ENCODE measurements at places on chromosomes 2 and 18.

GRCh38 chr2:34950797-34951196, 1351.7 kb upstream of the FAM98A start:
- no peak for DNase-seq

DNA sequence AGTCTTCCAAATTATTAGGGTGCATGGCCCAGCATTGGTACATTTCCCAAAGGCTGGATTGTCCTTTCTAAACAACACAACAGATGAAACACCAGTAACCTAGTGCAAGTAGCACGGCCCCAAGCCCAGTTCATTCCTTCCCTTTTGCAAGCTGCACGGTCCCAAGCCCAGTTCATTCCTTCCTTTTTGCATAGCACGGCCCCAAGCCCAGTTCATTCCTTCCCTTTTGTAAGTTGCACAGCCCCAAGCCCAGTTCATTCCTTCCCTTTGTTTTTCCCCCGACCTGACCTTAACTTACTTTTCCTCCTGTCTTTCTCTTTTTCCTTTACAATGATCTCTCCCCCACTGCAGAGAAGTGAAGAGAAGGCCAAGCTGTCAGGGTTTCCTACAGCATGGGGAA, 60.9 kb downstream of the C18orf63 start:
- no peak for DNase-seq

DNA sequence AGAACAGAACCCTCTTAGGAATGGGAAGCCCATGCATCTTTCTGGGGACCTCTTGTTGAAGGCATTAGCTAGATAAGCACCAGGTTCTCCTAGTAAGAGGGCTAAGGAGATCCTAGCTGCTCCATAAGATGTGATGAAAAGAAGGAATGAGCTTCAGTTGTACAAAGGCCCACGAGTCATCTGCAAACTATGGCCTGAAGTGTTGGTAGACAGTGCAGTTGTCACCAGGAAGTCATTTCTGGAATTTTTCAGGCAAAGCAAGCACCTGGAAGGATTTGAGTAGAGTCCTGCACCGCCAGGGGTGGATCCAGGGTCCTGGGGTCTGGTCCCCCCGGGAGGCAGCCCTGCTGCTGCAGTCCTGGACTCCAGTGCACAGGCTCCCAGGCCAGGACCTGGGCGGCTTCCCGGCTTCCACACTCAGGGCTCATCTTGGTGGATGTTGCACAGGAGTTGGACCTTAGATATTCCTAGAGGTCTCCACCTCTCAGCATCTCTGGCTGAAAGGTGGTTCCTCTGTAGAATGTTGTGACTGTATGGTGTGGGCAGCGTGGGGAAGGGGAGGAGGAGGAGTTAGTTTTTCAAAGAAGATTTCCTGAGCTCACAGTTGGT, 85.3 kb downstream of the LDLRAD4 start:
- no peak for DNase-seq

GRCh38 chr2:221514305-221515040, 57.6 kb downstream of the EPHA4 start:
- no peak for DNase-seq

DNA sequence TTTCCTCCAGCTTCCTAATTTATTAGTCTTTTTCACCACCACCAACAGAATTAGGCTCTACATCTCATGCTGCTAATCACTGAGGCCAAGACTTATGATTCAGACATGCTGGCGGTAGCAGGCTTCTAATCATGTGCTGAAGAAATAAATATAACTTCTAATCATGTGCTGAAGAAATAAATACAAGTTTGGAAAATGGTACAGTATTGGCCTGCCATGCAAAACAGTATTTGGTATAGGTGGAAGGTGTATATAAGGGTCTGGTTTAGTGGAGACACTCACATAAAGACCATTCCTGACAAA, 240.7 kb downstream of the TGIF1 start:
- no peak for DNase-seq

DNA sequence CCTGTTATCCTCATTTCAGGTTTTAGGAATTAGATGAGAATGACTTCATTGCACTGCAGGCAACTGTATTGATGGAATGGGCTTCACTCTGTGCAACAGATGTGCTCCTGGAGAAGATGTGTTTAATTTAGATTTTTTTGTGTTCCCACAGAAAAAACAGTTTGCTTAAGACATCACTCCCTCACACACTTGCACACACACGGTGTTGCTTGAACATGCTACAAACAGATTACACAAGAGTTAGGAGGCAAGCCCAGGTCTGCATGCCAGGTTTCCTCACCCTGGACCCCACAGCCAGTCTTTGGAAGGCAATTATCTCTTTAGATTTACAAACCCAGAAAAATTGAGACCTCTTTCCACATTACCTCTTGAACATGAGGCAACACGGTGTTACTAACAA, 93.7 kb upstream of the KLHL29 start:
- DNase-seq, result no peak

GRCh38 chr2:235595422-235596010, 101.7 kb downstream of the AGAP1 start:
- peak; percentile 68 for DNase-seq

- no peak for DNase-seq
Observed at GRCh38 chr18:59610546-59611140, 86.6 kb downstream of the CCBE1 start.

DNA sequence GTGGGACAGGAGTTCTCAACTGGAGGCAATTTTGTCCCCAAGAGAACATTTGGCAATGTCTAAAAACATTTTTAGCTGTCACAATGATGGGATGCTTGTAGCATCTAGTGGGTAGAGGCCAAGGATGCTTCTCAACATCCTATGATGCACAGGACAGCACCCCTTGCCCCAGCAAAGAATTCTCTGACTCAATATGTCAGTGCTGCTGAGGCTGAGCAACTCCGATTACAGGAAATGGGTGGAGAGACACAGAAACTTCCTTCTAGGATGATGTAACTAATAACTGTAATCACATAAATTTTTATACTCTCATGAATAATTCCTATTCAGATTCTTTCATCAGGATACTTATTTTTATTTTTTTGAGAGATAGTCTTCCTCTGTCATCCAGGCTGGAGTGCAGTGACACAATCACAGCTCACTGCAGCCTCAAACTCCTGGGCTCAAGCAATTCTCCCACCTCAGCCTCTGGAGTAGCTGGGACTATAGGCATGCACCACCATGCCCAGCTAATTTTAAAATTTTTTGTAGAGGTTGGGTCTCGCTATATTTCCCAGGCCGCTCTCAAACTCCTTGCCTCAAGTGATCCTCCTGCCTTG, 120.3 kb upstream of the ACAA2 start:
- DNase-seq, result no peak

DNA sequence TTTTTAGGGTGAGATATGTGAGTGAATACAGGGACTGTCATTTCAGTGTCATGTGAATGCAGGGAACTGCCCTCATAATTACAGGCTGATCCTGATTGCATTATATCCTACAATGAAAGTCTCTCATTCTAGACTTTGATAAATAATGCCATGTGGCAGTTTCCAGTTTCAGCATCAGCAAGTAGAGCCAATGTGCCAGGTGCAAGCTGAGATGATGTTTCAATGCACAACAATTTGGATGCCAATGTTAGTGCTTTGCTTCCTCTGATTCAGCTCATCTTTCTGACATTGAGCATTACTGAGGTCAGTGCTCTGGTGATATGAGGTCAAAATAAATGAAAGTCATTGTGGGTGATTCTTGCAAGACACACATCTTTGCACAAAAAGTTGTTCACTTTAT, 63.7 kb upstream of the TFPI start:
- no peak for DNase-seq
